ENCODE measurements at places on chromosomes 2 and 18.

DNA sequence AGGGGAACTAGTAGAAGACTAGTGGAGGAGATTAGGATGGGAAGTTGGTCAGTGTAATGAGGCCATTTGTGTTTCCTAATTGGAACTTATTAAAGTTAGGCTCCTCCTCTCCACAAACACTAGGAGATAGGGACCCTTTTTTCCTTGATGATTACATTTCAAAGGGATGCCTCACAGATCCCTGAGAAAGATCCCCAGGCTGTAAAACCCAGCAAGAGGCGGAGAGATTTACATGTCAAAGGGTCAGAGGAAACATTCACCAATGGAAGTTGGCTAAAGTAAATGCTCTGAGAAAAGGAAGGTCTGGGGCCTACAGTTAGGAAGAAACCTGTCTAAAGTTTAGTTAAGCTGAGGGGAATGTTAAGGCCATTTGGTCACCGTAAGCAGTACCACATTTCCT is 1.4 kb upstream of the CCDC85A start:
- no peak for DNase-seq

DNA sequence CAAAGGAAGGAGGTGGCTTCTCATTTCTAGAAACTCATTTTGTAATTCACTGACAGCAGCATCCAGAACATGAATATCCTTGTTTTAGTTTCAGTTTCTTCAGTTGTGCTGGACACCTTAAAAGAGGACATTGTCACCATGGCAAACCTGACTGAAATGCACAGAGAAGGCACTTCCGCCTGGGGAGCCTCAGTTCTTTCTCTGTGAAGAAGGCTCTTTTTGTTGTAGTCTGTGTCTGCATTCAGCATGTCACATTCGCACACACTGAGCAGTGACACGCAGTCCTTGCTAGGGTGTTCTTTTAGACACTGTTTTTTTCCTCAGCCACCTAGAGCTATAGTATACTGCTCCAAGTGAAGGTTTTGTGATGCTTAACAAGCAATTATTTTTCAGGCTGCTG is 9.5 kb upstream of the RPRM start:
- DNase-seq = no peak

DNA sequence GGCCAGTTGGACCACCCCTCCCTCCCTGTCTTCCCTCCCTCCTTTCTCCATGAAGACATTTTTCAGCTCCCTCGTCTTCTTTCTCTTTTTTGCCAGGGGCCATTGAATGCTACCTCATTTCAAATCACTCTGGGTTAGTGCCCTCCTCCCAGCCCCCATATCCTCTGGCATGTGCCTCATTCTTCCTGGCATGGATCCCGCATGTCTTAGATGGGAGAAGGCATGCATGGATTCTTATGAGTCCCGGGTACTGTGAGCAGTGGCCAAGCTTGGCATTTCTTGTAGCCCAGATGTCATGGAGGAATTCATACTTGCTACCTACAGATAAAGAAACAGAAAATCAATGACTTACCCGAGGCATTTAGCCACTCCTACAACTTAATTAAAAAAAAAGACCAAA is 9.0 kb upstream of the HAAO start:
- DNase-seq = no peak

- no peak for DNase-seq
Measured at GRCh38 chr2:200476836-200477235, 33.0 kb downstream of the KCTD18 start.

DNA sequence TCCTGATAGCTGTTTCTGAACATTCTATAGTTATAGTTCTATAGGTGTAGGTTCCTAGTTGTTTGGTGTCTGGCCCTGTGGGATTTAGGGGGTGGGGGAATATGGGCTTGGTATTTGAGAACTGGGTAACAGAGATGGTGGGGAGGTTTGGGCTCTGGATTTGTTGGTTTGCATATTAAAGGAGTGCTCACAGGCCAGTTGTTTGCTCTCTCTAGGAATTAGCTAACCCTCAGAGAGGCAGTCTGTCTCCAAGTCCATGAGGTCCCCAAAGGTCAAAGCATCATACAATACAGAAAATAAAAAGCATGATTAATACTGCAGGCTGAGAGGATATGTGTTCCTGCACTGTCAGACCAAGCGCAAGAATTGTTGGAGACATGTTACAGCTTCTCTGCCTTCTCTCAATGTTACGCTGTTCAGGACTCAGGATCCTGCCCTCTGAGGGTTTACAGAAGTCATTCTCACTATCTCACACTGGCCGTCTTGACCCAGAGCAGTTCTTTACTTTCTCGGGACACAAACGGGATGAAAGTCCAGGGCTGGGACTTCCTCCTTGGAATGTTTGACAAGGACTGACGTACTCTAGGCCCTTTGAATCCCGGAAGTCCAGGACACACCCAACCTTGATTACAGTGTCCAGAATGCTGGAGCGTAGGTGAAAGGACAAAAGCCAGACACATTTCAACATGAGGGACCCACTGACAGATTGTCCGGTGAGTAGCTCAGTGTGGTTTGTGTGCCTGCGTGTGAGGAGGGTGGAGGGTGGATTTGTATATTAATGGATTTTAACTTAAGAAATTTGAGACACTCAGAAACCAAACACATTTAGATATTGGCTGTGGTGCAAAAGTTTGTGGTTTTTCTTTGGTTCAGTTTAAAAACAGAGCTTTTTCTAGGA is at the start of gene NOSTRIN:
TSS of gene NOSTRIN (plus strand) at position 677 of the 898 bp plus-strand sequence. CDS start at position 687, 10 bp downstream.
- DNase-seq = no peak

DNA sequence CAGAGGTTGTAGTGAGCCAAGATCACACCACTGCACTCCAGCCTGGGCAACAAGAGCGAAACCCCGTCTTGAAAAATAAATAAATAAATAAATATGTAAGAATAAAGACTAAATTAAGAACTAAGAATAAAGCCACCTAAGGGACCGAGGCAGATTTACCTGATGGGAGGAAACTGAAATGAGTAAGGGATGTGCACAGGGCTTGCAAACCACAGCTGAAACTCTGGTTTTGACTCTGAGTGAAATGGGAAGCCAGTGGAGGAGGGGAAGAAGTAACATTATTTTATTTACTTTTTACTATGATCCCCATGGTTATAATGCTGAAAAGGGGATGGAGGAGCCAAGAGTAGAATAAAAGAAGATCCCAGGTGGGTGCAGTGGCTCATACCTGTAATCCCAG is 107.3 kb downstream of the CABYR start:
- DNase-seq = peak; percentile 81

GRCh38 chr2:135792401-135793150 is 44.4 kb downstream of the LCT start:
- DNase-seq = peak; percentile 49

GRCh38 chr2:58354230-58354629 is 113.1 kb upstream of the FANCL start:
- no peak for DNase-seq

DNA sequence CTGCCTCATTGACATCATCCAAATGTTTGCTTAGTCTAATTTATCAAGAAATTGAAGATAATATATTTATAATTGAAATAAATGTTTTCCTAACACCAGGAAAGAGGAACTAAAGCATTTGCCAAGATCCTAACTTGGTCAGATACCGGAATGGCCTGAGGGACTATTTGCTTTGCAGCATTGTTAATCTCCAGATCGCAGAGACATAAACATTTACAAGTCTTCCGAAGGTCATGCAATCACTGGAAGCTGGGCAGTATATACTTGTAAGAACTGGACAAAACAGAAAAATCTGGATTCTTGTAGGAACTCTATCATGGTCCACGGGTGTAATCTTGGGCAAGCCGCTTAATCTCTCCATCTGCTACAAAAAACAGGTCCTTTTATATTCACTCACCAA is 42.2 kb downstream of the CYBRD1 start:
- DNase-seq = no peak

DNA sequence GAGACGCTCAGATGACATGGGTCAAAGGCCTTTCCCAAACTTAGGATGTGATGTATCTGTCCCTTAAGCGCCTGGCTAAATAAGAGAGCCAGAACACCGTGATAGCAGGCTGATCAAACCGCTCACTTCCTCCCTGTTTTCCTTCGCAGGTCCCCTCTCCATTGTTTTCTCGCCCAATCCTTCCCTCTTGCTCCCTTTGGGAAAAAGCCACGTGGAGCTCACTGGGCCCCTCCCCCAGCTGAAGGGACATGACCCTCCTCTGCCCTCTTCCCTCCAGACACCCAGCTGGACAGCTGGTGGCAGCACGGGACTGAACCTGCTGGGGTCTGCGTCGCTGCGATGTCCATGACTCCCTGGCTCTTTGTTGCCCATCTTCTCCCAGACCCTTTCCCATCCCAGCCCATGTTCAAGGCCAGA is 201.7 kb downstream of the TNS1 start:
- no peak for DNase-seq

DNA sequence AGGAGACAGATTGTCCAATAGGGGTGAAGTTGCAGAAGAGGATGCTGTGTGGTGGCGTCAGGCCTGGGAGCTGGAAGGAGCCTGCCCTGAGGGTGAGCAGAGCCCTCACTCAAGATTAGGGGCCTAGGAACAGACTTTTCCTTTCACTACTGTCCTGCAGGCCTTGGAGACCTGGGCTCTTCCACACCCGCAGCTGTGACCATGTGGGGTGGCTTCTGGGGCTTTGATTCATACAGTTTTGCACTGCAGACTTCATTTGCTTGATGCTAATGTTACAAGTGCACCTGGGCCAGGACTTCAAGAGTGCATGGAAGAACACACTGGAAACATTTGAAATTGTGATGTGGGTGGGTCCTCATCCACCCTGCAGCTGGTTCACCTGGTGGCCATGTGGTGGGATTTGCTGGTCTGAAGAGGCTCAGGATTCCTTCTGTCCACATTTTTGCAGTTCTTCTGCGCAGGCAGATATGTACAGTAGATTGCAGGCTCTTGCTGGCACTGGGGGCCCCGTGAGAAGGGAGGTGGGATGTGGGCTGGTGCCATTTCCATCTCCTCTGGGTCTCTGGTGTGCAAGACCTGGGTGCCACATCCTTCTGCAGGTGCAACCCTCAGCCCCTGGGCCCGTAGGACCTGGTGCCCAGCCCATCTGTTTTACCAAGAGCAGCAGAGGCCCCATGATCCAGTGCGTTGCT is 9.9 kb downstream of the GLI2 start:
- DNase-seq = no peak

All from activated CD4-positive, alpha-beta T cell treated with anti-CD3 and anti-CD28 coated beads, Interleukin-2, Interleukin-6, amounts not matched to agents 100 ng/mL and 50 ng/mL, durations not matched to agents 16 hours and 8 hours (primary cell).